Osteocyte (in vitro differentiated cells): ENCODE measurements at places on chromosomes 2 and 18. TPM values are rescaled to one million over a fixed set of nuclear protein-coding genes. Genes with fewer than 3 reads are reported as not detected.

Gene CKAP2L
- 6.3 and 6.5 TPM in 2 replicates for total RNA-seq

- no peaks in the 10 kb centered on the region for H3K4me1 ChIP-seq
- DNase-seq: no peak
- no peak overlapping the region for H3K4me3 ChIP-seq
Measured at GRCh38 chr2:44155666-44156446, 12.8 kb upstream of the PPM1B start.

- no peak overlapping the region for H3K4me3 ChIP-seq
- no peaks in the 10 kb centered on the region for H3K4me1 ChIP-seq
- H3K27me3 ChIP-seq: peaks cover 42% of the 10 kb centered on the region
Measured at GRCh38 chr2:70541481-70542020, 12.1 kb downstream of the TGFA start.

DNA sequence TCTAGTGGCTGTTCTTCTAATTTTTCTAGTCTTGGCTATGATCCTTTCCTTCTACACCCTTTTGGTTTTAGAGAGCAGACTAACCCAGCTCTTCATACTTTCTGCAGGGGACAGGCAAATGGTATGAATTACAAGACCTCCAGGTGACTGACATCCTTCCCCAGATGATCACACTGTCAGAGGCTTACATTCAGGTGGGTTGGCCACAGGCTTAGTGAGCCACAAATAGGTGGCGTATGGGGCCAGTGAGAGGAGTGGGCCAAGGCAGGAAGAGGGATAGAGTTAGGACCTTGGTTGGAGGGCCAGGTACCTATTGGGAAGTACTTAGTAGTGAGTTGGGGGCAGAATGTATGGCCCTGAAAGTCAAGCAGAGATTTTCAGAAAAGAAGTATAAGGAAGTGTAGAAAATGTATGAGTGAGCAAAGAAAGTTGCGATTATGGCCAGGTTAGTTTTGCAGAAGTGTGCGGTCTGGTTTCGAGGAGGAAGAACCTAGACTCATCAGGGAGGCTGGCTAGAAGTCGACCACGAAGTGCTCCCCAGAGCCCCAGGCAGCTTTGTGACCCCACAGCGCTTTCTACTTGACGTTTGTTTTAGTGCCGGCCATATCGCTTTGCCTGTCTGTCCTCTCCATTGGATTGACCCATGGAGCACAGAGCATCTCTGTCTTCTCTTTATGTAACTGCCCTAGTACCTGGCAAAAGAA lies 20.0 kb downstream of the SFTPB start:
- no peak for DNase-seq
- no peaks in the 10 kb centered on the region for H3K27me3 ChIP-seq
- peaks cover 24% of the 10 kb centered on the region for H3K4me1 ChIP-seq
- peak overlapping the region; percentile 24 for H3K27ac ChIP-seq

DNA sequence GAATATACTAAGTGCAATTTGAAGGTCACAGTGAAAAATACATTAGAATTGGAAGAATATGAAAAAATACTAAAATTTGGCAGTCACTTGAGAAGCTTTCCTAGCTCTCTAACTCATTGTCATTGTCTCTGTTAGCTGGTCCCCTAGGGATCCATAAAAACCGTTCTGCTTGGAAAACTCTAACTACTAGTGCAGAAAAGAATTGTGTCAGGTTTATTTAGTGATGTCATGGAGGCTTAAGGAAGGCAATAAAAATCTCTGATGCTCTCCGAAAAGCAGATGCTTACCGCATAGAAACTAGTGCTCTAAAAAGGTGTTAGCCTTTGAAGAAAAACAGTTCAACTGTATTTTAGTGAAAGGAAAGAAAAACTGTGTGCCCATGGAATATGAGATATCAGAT lies 150.1 kb upstream of the DLGAP1 start:
- H3K27ac ChIP-seq: no peak overlapping the region
- H3K36me3 ChIP-seq: no peaks in the 10 kb centered on the region
- DNase-seq: no peak
- no peak overlapping the region for H3K4me3 ChIP-seq
- no peaks in the 10 kb centered on the region for H3K27me3 ChIP-seq

Gene IL18RAP
- total RNA-seq: not detected in 2 replicates

DNA sequence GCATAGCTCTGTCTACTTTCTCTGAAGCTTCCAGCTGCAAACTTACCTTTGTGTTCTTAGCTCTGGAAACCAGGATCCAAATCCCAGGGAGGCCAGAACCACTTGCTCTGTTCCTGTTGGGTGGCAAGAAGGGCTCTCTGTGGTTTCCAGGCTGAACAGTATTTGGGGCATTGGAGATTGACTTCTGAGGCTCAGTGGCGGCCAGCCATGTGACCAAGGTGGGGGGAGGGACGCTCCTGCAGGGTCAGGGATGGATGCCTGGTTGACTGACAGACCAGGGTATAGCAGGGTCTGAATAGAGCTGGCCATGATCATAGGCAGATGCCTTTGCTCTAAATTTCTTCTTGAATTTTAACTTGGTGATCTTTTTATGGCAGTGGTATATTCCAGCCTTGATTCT lies 15.1 kb downstream of the SLC4A5 start:
- no peak overlapping the region for H3K4me3 ChIP-seq
- no peaks in the 10 kb centered on the region for H3K36me3 ChIP-seq
- peaks cover 22% of the 10 kb centered on the region for H3K27me3 ChIP-seq
- H3K4me1 ChIP-seq: no peaks in the 10 kb centered on the region

Gene PLCD4
- total RNA-seq: 16.7 and 24.7 TPM in 2 replicates

GRCh38 chr2:18301421-18302139 lies 258.9 kb downstream of the RDH14 start:
- no peaks in the 10 kb centered on the region for H3K27me3 ChIP-seq
- H3K4me3 ChIP-seq: no peak overlapping the region
- peaks cover 8% of the 10 kb centered on the region for H3K4me1 ChIP-seq

DNA sequence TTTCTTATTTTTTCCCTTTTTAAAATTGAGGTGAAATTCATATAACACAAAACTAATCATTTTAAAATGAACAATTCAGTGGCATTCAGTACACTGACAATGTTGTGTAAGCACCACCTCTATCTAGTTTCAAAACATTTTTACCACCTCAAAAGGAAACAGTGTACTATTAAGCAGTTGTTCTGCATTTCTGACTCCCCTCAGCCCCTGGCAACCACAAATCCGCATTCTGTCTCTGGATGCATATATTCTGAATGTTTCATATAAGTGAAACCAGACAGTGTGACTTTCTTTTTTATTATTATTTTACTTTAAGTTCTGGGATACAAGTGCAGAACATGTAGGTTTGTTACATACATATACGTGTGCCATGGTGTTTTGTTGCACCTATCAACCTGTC lies 19.2 kb upstream of the TANK start:
- no peaks in the 10 kb centered on the region for H3K27me3 ChIP-seq
- H3K27ac ChIP-seq: peak overlapping the region; percentile 45
- no peaks in the 10 kb centered on the region for H3K36me3 ChIP-seq
- H3K4me3 ChIP-seq: no peak overlapping the region

GRCh38 chr2:161312996-161313395 lies 4.8 kb downstream of the PSMD14 start:
- peaks cover 5% of the 10 kb centered on the region for H3K36me3 ChIP-seq
- DNase-seq: no peak
- H3K27me3 ChIP-seq: no peaks in the 10 kb centered on the region
- peaks cover 38% of the 10 kb centered on the region for H3K4me1 ChIP-seq
- no peak overlapping the region for H3K4me3 ChIP-seq
- H3K27ac ChIP-seq: no peak overlapping the region

DNA sequence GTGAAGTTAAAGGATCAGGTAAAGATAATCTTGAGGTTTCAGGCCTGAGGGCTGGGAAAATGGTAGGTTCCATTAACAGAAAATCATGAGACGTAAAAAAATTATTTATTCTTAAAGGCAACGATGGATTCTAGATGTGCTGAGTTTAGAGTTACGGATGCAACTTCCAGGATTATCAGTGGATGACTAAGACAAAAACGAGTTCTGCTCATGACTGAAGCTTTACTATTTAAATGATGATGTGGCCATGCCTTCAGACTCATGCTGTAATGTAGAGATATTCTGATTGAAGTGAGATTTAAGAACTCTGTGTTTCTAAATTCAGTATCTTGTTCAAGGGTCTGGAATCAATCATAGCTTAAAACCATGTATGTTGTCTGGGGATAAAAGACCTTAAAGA lies 5.0 kb downstream of the TMEM237 start:
- DNase-seq: no peak
- peaks cover 34% of the 10 kb centered on the region for H3K36me3 ChIP-seq
- no peak overlapping the region for H3K27ac ChIP-seq
- H3K4me1 ChIP-seq: peaks cover 8% of the 10 kb centered on the region

DNA sequence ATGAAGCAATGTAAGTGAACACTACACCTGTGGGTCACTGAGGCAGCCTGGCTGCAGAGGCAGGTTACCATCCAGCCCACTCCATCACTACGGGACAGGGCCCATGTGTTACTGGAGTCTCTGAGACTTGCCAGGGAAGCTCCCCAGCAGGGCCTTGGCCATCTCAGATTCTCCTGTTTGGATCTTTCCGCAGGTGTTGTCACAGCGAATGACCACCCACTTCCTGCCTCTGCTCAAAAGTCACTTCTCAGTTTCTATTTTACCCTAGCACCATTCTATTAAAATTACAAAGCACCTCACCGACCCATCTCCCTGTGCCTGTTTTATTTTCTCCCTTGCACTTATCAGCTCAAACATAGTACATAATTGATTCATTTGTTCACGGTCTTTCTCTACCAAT lies 34.5 kb upstream of the L3MBTL4 start:
- H3K4me1 ChIP-seq: no peaks in the 10 kb centered on the region
- DNase-seq: no peak
- H3K4me3 ChIP-seq: no peak overlapping the region
- no peaks in the 10 kb centered on the region for H3K36me3 ChIP-seq

GRCh38 chr18:54850598-54850997 lies 22.3 kb downstream of the RAB27B start:
- no peak overlapping the region for H3K27ac ChIP-seq
- H3K4me3 ChIP-seq: no peak overlapping the region
- H3K36me3 ChIP-seq: no peaks in the 10 kb centered on the region
- H3K27me3 ChIP-seq: peaks cover 24% of the 10 kb centered on the region
- no peaks in the 10 kb centered on the region for H3K4me1 ChIP-seq
- no peak for DNase-seq

GRCh38 chr18:26233208-26233607 lies 7.0 kb downstream of the TAF4B start:
- H3K4me1 ChIP-seq: no peaks in the 10 kb centered on the region
- no peaks in the 10 kb centered on the region for H3K27me3 ChIP-seq
- H3K36me3 ChIP-seq: no peaks in the 10 kb centered on the region
- H3K4me3 ChIP-seq: no peak overlapping the region
- no peak for DNase-seq
